ENCODE measurements at places on chromosomes 5 and 9.

GRCh38 chr5:14595189-14595588 lies 13.6 kb downstream of the OTULINL start:
- DNase-seq = no peak

DNA sequence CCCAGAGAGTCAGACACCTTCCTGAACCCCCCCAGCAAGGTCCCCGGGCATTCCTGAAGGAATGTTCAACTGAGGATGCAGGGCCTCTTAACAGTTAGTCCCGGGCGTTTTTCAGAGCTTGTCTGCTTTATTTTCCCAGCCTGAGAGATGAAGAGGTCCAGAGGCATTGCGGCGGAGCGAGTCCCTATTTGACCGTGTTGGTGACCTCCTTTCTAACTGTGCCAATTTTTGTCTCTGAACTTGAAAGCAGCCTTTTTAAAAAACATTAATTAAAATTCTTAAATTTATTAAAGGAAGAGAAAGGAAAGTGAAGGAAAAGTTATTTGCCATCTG lies 433 bp upstream of the PTAR1 start:
- no peak for DNase-seq

DNA sequence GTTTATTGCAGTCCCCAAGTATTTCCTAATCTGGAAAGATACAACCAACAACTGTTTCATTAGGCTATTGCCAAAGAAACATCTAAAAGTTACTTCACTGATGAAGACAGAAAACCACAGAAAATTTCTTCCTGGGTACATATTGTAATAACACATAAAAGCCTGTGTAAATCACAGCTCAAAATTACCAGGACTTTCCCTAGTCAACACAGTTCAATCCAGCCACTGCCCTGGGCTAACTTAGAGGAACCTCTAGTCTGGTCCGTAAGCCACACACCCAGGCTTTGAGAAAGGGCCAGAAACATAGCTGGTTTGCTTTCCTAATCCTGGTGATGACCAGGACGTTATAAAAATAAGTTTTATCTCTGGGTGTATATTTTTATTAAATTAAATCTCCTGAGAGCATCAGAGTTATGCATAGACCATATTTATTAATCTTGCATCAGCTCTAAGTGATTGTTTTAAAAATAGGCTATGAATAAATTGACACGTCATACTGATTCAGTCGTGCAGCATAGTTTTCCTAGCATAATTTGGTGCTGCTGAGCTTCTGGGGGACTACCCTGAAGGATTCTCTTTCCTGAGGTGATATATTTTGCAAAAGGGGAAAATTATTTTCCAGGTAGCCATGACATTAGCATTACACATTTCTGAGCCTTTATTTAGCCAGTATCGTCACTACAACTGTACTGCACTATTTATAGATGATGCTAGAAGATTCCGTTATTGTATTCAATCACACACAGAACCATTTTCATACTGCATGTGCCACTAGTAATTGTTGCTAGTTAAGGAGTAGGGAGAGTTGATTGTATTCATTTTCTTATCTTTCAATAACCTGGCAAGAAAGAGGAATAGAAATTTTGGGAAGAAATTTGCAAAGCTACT lies 12.6 kb upstream of the MUSK start:
- no peak for DNase-seq

- no peak for DNase-seq
Observed at GRCh38 chr5:219460-219863, 1.3 kb downstream of the SDHA start.

DNA sequence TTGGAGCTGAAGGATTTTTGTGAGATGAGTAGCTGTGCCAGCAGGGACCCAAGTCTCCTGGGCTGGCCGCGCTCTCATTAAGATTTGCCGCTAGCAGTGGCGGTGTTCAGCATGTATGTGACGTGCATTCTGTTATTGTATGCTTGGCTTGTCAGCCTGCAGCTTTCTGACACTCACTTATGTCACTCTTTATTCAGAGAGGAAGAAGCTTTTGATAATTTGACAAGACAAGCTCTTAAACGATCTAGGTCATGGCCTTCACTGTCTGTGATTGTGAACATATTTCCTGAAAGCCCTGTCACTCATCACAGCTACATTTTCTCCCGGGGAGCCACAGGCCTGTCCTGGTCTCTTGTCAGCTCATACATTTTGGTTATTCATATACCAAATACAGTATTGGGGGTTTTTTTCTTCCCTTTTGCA lies 98.2 kb upstream of the GRHPR start:
- peak; percentile 29 for DNase-seq

- DNase-seq = no peak
Observed at GRCh38 chr9:70534061-70534460, 119.6 kb upstream of the KLF9 start.

GRCh38 chr9:99184110-99184474 lies 37.6 kb downstream of the ALG2 start:
- DNase-seq = no peak

DNA sequence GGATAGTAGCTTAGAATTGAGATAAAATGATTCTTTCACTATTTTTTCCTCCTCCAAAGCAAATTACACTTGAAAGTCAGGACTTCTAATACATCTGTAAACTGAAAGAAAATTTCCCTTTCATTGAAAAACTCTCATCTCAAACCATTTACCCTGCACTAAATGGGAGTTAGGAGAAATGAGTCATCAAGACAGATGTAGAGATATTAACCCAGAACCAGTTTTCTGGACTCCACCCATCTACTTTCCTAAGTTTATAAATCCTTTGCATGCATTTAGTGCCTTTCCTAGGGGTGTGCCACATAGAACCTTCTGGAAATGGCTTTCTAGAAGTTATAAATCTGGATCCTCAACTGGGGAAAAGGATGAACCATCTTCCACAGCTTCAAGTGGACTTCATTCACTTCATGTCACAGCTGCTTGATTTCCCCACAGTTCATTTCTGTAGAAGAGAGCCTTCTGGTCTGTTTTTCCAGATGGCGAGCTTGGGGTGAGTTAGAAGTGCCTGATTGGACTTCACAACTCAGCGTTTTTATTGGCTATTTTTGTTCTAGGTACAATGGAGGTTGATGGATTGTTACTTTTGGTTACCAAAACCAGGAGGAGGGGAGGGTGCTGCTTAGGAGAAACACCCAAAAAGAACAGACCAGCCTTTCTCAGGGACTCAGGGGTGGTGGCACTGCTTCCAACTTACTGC lies 72.5 kb upstream of the GPR151 start:
- DNase-seq = no peak

DNA sequence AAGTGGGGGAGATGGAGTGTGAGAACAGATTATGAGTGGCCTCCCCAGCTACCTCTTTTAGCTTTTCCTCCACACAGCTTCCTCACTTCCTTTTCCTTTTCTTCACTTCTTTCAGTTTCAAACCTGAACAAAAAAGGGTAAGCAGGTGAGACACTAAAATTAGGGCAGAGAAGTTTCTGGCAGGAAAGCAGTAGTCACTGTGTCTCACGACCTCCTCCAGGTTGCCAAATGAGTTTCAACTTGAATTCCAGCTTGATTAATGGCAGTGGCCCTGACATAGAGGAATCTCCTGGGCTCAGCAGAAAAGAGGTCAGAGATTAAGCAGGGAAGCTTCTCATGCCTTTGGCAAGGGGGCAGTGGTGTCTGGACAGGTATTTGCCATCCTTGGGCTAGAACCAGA lies 63.7 kb upstream of the SPINK5 start:
- DNase-seq = no peak

DNA sequence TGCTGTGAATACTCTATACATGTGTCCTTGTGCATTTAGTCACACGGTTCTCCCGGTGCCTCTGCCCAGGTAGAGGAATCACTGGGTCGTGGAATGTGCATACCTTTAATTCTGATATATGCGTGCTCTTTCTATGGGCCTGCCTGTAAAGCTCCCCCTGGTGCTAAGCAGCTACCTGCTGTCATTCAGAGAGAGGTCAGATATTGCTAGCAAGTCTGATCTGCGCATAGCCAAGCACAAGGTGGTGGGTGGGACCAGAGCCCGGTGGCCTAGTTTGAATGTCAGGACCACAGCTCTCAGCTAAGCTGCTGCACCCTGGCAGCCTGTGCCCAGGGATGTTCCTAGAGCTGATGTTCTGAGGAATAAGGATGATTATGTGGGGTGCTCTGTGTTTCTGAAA lies 33.4 kb downstream of the TJP2 start:
- DNase-seq = no peak

DNA sequence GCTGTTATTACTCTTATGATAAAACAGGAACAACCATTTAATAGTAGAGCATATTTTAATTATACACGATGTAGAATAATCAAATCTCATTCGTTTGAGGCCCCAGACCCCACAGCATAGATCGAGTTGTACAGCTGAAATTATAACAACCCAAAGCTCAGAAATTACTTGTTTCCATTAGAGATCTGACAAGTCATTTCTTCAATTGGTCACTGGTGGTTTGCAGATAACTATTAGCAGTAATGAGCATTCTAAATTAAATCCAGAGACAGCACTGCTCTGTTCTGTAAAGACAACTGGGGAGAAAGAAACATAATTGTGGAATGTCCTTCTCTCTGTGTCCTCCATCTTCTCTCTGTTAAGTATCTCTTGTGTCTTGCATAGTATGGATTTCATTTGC lies 12.9 kb downstream of the CDK5RAP2 start:
- no peak for DNase-seq

Measured in NCI-H1417 treated with DMSO at 0.1 percent for 48 hours (cell line).